ENCODE measurements at places on chromosomes 5 and 9.

GRCh38 chr9:120689860-120690259 is 24.4 kb downstream of the MEGF9 start:
- no peak for DNase-seq

DNA sequence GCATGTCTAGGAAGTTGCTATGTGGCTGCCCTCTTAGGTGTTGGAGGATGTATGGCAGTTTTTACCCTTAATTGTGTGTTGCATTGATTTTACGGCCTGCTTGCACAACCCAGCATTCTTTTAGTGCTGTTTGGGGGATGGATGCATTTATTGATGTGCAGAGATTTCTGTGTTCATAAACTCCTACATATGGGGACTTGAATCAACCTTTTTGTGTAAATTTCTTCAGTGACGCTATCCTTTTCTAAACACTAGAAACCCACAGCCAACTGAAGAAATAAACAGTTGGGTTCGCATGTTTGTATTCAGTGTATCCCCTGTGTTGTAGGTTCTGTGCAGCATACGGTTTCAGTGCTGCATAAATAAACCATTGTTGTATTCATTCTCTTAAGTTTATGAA is 263.7 kb downstream of the RASEF start:
- DNase-seq = no peak

- DNase-seq = no peak
Measured at GRCh38 chr9:90107726-90108655, 503.2 kb downstream of the GADD45G start.

DNA sequence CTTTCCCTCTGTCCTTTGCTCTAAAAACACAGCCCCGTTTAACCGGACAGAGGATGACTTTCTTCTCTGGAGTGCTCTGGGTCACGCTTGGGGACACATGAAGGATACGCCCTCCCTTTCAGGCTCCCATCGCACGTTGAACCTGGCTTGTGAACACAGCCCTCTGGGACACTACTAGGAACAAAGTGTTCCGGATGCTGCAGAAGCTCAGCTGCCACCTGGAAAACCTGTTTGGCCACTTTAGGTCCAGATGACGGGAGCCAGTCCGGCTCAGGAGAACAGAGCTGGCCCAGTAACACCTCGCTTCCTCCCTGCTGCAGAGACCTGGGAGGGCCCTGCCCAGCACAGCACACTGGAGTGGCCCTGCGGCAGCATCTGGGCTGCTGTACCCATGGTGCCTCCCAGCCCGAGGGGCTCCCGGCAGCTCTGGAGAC is 60.1 kb downstream of the GADD45G start:
- DNase-seq = no peak

GRCh38 chr5:135442431-135443160 is 4.6 kb downstream of the DCANP1 start:
- DNase-seq = no peak

DNA sequence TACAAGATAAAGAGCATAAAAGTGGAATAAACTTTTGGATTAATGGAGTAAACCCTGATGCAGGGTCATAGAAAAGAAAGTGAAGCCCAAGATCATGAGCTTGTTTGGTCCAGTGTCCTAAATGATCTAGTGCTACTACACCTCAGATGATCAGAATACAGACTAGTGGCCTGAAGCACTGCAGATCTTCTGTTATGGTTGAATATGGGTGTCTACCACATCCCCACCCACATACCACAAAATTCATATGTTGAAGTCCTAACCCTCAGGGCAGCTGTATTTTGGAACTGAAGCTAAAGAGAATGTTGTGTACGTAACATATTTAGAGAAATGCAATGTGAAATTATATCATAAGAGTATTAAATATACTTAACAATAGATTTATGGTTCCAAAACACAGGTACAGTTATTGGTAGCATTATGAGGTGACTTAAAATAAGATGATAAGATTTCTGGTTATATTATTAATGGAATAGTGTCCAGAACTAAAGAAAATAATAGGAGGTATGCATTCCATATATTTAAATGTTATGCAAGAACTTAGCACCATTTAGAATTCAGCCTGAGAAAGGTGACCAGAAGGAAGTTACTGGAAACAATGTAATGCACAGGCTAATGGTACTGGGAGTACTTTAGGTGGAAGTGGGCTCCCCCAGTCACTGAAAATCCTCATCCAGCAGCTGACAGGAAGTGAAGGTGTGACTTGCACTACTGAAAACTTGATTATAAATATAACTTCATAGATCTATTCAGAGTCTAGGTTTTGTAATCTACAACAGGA is 1155.1 kb downstream of the TAF11L14 start:
- no peak for DNase-seq

All from activated naive CD4-positive, alpha-beta T cell (primary cell).